Stimulated activated CD4-positive, alpha-beta T cell treated with anti-CD3 and anti-CD28 coated beads, Interleukin-2, amount 100 ng/mL, for 48 hours (primary cell): ENCODE measurements at places on chromosomes 3 and 15.

DNA sequence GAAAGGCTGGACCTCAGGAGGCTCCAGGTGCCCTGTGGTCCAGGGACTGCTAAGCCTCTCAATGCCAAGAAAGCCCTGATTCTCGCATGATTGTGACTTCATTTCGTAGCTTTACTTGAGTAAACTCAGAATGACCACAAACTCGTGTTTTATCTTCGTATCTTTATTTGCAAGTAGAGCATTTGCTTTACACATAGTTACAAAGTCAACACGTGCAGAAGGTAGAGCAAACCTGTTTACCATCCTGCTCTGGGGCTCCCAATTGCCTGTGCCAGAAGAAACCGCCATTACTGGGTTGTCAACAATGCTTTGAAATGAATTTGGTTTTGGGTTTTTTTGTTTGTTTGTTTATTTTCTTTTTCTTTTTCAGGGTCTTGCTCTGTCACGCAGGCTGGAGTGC, 5.8 kb upstream of the MESP1 start:
- no peak for DNase-seq

DNA sequence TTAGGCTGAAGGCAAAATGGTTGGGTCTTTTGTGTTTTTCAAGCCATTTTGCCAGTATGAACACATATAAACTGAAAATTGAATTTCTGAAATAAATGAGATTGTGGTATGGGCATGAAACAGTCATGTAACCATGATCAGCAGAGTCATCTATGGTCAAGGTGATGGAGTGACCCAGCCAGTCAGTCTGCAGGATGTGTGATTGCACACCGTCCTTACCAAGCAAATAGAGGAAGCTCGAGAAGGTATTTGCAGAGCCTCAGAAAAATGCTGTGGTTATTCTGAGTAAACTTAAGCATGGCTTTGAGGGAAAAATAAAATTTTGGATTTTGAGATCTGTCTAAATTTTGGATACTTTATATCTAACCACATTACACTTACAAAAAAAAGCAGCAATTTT, 95.9 kb upstream of the RNF7 start:
- no peak for DNase-seq

GRCh38 chr3:114706591-114707232, 412.9 kb downstream of the TIGIT start:
- DNase-seq, result peak; percentile 12

DNA sequence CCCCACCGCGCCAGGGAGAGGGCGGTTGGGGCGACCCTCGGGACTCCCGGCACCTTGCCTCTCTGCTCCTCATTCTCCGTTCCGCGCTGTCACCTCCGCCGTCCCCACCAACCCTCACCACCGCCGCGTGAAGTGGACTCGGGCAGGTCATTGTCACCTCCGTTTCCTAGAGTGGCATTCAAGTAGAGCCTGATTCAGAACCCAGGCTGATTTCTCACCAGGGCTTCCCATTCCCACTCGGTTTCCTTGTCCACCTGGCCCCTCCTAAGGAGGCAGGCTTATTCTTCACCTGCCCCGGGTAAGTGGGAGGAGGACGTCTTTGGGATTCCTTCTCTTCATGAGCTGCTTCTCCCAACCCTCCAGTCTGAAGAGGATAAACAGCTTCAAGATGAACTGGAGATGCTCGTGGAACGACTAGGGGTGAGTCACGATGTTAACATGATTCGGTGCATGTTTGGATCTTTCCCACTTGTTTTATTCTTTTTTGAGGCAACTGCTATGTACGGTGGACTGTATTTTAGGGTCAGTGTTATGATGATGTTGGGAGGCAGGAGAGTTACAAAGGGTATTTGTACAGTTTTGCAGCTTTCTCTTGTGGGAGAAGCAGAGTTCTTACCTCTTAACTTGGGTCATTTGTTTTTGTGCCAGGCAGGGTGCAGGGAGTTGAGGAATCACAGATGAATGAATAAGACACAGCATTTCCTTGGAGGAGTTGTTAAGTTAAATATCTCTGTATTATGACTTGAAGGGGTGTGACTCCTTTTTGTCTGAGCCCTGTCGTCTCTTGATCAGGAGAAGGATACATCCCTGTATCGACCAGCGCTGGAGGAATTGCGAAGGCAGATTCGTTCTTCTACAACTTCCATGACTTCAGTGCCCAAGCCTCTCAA, 692 bp downstream of the PSMD2 start:
- no peak for DNase-seq

DNA sequence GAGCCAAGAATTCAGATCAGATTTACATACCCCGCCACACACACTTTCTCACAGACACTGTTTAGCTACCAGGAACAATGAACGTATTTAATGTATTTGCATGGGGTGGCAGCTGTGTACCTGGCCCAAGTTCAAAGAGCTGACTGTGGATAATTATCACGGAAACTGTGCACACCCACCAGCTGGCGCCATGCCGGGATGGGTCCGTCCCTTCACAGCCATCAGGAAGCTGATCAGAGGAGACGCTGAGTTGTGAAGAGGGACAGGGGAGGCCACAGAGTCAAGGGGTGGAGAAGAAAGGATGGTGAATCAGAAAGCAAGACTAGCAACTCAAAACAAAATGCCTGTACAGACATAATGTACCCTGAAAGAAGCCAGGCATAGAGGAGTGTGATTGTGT, 13.1 kb upstream of the PLA2G4D start:
- peak; percentile 19 for DNase-seq

- no peak for DNase-seq
Observed at GRCh38 chr15:79190093-79190492, 92.4 kb upstream of the ANKRD34C start.

GRCh38 chr3:174710612-174711011, 148.5 kb upstream of the NAALADL2 start:
- no peak for DNase-seq

DNA sequence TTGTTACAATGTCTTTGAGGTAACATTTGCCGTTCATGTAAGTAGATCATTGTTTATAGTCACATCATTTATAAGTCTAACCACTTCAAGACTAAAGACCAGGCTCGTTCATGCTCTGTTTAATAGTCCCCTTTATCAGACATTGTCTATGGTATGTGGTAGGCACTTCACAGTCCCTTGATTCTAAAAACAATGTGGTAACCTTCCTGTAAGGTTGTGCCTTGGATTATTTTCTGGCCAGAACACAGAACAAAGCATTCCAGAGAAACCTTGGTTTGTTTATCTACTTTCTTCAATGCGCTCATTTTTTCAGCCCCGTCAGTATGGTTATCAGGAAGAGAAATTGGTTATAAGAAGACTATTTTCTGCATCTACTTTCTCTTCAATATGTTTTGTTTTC, 16.3 kb upstream of the ST3GAL6 start:
- DNase-seq, result no peak

GRCh38 chr15:81280696-81281455, 43.1 kb downstream of the STARD5 start:
- no peak for DNase-seq

- no peak for DNase-seq
Observed at GRCh38 chr15:88613074-88613944, 7.8 kb upstream of the AEN start.

- no peak for DNase-seq
Observed at GRCh38 chr15:36601952-36602351, 22.5 kb downstream of the CDIN1 start.

GRCh38 chr3:81874738-81875137, 113.3 kb upstream of the GBE1 start:
- DNase-seq, result no peak

GRCh38 chr3:141266797-141267555, 35.4 kb downstream of the PXYLP1 start:
- no peak for DNase-seq

GRCh38 chr3:165491487-165491886, 295.3 kb upstream of the SLITRK3 start:
- no peak for DNase-seq

GRCh38 chr15:41989573-41990242, 17.4 kb upstream of the EHD4 start:
- peak; percentile 92 for DNase-seq

GRCh38 chr3:33170531-33170930, 48.1 kb downstream of the SUSD5 start:
- no peak for DNase-seq

DNA sequence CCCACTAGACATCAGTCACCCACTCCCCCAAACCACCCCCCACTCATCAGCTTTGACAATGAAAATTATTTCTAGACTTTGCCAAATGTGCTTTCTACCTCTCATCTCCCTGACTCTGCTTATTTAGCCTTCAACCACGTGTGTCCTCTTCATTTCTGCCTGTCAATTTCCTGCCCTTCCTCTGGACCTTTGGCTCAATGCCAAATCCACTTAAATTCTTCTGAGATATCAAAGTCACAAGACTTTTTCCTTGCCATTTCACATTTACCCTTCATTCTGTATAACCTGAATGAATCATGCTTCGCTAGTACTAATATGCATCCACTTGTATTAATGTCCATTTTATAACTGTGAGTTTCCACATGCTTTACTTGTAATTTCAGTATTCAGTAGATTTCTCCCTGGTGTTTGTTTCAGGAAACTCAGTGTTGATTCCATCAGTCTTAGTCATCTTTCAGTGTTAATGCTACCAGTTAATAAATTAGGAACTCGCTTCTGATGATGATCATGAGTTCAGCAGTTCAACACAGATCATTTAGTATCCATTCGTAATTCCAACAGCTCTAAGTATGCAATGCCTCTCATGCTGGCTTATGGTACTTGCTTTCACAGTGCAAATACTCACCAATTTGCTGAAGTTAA, 128.2 kb upstream of the OSTN start:
- DNase-seq, result no peak

- no peak for DNase-seq
Observed at GRCh38 chr3:135868801-135869200, 96.7 kb upstream of the PPP2R3A start.

GRCh38 chr3:143896486-143896885, 48.2 kb upstream of the SLC9A9 start:
- no peak for DNase-seq

GRCh38 chr3:135865553-135865952, 100.0 kb upstream of the PPP2R3A start:
- no peak for DNase-seq

- no peak for DNase-seq
Observed at GRCh38 chr15:26928051-26928450, 42.9 kb upstream of the GABRG3 start.

- no peak for DNase-seq
Observed at GRCh38 chr3:133256787-133257483, 142.9 kb upstream of the BFSP2 start.

GRCh38 chr3:23103764-23104163, 99.4 kb upstream of the UBE2E2 start:
- DNase-seq, result no peak

- no peak for DNase-seq
Observed at GRCh38 chr3:129756871-129757270, 136.6 kb downstream of the TMCC1 start.

- no peak for DNase-seq
Observed at GRCh38 chr3:82196645-82197044, 435.2 kb upstream of the GBE1 start.

GRCh38 chr3:185846037-185846436, 21.2 kb upstream of the IGF2BP2 start:
- no peak for DNase-seq

DNA sequence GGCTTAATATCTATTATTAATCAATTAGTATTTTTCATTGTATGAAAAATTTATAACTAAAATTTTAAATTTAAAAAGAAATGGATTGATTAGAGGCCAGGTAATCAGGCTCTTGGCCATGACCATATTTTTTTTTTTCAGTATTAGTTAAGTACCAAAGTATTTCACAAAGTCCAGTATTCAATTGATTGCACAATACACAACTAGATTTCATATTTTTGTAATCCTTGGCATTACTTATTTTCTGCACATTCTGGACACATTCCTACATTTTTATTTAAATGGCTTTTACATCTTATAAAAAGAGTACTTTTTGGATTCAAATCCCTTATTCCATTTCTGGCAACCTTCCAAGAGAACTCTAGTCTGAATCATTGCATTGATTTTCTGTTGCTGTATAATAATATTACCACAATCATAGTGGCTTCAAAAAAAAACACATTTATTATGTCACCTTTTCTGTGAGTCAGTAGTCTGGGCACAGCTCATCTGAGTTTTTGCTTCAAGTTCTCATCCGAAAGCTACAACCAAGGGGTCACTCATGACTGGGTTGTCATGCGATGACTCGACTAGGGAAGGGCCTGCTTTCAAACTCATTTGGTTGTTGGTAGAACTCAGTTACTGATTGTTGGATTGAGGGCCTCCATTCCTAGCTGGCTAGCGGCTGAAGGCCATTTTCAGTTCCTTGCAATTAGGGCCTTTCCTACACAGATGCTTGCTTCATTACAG, 90.7 kb downstream of the CNTN6 start:
- no peak for DNase-seq

- DNase-seq, result no peak
Observed at GRCh38 chr3:127135241-127136023, 57.5 kb upstream of the PRR23E start.

- DNase-seq, result no peak
Observed at GRCh38 chr15:36815786-36816185, 236.4 kb downstream of the CDIN1 start.

- DNase-seq, result peak; percentile 24
Observed at GRCh38 chr3:123586131-123586530, 1.3 kb upstream of the HACD2 start.

- DNase-seq, result no peak
Observed at GRCh38 chr3:58158442-58159153, 52.2 kb downstream of the DNASE1L3 start.

DNA sequence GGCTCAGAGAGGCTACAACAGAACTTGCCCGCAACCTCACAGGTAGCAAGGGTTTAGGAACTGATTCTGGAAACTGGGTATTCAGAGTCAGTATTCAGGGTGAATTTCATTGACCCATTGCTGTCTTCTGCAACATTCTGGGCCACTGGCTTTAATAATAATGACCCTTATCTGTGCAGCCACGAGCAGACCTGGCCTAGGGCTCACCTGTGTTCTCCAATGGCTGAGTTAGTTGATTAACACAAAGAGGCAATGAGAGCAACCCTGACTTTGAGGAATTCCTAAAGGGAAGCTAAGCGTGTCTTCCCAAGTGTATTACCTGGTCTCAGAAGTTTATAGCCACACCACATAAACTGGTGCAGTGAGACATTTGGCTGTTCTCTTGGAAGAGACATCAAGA, 289.9 kb downstream of the EPHB1 start:
- no peak for DNase-seq

- no peak for DNase-seq
Observed at GRCh38 chr15:79610021-79610420, 177.9 kb downstream of the MINAR1 start.

- peak; percentile 31 for DNase-seq
Observed at GRCh38 chr3:47009225-47010110, 30.0 kb downstream of the NBEAL2 start.

DNA sequence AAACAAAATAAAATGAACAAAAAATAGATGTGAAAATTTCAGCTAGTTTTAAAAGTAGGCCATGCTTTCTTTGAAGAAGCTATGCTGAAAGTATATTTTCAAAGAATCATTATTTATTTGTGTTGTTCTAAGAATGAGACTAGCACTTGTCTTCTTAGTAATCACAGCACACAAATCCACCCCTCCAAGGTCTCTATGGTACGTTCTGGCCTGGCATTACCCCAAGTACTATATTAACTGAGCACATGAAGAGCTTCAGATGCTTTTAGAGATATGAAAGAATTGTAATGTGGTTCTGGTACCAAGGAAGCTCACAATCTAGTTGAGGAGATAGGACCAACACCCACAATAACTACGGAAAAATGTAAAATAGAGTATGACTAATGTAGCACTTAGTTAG, 416.5 kb downstream of the PLCL2 start:
- no peak for DNase-seq
